Activated naive CD4-positive, alpha-beta T cell treated with anti-CD3 and anti-CD28 coated beads, Interleukin-2, amount 50 U/mL, for 72 hours (primary cell): ENCODE measurements at places on chromosomes 5 and 9.

GRCh38 chr5:52725808-52726207 lies 61.9 kb upstream of the ITGA1 start:
- DNase-seq: no peak

DNA sequence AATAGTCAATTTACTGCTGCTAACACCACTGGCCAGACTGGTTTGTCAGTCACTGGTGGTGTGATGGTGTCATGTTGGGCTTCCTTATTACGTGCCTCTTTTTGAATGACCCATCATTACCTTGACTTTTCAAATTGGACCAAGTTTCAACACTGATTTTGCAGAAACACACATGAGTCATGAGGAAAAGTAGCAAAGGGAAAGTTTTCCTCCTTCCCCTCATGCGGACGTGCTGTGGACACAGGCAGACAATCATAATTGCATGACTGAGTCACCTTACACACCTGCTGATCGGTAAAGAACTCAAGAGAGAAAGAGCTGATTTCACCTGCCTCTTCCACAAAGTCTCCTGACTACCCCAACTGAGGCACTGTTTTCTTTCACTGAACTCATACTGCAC lies 324.5 kb downstream of the ARRDC3 start:
- no peak for DNase-seq

DNA sequence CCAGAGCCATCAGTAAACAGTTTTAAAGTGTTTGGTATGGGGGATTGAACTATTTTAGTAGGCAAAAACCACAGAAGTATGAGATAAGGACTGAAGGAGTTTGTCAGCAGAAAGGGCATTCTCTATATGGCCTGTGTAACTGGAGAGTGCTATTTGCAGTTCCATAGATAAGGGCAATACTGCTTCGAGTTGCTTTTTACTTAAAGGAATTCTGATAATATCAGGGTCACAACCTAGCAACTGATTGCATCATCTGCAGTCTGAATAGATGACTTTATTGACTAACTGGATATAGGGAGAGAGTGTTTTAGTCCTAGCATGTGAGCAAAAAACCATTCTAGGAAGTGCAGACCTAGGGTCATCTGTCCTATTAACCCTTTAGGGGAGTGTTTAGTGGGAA lies 645.2 kb upstream of the PTPRD start:
- no peak for DNase-seq

DNA sequence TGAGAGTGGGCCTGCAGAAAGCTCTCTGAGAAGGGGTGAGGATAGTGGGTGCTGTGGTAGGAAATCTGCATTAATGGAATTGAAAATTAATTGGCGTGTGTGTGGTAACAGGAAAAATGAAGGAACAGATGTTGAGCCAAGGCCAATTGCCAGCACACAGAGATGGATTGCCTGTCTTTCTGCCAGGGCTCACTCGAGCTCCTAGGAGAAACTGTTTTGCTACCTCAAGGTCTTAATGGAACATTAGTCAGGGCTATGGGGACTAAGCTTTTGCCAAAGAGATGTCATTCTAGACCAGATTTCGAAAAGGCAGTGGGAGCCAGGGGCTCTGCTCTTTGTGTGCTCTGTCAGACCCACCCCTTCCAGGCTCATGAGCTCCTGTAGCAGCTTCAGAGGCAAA lies 124.0 kb upstream of the EFNA5 start:
- no peak for DNase-seq

- no peak for DNase-seq
Measured at GRCh38 chr9:9945966-9946365, 666.8 kb downstream of the PTPRD start.

DNA sequence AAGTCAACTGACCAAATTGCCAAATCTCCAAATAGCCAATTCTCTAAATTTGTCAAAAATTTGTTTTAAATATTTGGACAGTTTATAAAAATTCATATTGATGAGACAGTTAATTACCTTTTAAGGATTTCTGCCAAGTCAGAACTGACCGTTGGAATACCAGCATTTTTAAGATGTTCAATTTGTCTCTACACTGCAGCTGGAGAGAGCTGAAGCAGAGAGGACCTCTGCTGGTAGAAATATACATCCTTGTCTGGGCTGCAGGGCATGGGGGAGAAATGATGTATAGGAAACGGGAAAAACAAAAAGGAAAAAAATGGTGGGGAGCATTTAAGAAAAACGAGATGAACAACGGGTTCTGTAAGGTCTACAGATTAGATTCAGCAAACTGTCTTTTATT lies 16.8 kb downstream of the NR6A1 start:
- DNase-seq: no peak

DNA sequence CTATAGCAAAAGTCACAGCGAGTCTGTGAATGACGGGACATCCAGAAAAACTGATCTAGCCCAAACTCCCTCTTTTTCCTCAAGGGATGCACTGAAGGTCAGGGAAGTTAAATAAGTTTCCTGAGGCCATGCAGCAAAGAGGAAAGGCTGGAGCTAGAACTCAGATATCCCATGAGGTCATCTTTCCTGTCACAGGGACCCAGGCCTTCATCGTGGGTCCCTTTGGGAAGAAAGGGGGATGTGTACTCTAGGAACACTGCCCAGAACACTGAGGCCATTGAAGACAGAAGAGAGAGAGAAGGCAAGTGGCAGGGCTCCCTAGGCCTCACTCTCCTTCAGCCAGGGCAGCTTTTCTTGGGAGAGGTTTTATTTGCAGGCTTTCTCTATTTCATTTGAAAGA lies 182.0 kb downstream of the EBF1 start:
- DNase-seq: no peak

GRCh38 chr5:20678814-20679298 lies 690.9 kb upstream of the CDH18 start:
- DNase-seq: no peak

DNA sequence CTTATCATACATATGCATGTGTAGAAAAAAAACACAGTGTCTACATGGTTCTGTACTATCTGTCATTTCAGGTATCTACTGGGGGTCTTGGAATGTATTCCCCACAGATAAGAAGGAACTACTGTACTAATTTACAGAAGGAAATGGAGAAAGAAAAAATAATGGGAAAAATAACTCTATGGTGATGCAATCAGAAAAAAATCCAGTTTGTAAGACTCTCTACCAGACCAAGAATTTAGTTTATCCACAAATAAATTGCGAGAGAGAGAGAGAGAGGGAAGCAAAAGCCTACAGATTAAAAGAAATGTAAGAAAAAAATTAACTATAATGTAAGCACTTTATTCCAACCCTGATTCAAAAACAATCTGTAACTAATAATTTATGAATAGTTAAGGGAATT lies 708.6 kb upstream of the ZNF608 start:
- no peak for DNase-seq

- no peak for DNase-seq
Measured at GRCh38 chr9:8484597-8485191, 685.1 kb upstream of the DMAC1 start.

GRCh38 chr5:91420879-91421278 lies 37.8 kb upstream of the ARRDC3 start:
- DNase-seq: no peak

- DNase-seq: no peak
Measured at GRCh38 chr5:73176250-73176649, 3.3 kb downstream of the TMEM174 start.

DNA sequence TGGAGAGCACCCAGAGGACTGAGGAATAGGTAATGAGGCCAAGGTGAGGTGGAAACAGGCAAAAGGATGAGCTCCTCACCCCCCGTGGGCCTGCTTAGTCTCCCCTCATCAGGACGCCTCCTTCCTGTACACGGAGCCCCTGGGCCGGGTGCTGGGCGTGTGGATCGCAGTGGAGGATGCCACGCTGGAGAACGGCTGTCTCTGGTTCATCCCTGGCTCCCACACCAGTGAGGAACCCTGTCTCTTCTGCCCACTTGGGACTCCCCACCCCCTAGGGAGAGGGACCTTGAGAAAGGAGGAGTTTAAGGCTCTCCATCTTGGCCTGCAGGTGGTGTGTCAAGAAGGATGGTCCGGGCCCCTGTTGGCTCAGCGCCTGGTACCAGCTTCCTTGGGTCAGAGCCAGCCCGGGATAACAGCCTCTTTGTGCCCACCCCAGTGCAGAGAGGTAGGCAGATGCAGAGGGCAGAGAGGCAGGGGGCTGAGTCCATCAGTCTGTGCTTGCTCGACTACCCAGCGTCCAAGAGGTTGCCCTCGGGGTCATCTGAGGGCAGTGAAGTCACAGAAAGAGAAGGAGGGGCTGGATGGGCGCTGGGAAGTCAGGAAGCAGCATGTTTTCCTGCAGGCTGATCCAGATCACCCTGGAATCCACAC lies 7.0 kb downstream of the DOLK start:
- no peak for DNase-seq

- DNase-seq: no peak
Measured at GRCh38 chr5:93517828-93518227, 63.2 kb downstream of the NR2F1-AS1 start.
